ENCODE measurements at places on chromosomes 6 and 20. TPM values are rescaled to one million over a fixed set of nuclear protein-coding genes. Genes with fewer than 3 reads are reported as not detected.

LY6G6F gene
- total RNA-seq = not detected

DNA sequence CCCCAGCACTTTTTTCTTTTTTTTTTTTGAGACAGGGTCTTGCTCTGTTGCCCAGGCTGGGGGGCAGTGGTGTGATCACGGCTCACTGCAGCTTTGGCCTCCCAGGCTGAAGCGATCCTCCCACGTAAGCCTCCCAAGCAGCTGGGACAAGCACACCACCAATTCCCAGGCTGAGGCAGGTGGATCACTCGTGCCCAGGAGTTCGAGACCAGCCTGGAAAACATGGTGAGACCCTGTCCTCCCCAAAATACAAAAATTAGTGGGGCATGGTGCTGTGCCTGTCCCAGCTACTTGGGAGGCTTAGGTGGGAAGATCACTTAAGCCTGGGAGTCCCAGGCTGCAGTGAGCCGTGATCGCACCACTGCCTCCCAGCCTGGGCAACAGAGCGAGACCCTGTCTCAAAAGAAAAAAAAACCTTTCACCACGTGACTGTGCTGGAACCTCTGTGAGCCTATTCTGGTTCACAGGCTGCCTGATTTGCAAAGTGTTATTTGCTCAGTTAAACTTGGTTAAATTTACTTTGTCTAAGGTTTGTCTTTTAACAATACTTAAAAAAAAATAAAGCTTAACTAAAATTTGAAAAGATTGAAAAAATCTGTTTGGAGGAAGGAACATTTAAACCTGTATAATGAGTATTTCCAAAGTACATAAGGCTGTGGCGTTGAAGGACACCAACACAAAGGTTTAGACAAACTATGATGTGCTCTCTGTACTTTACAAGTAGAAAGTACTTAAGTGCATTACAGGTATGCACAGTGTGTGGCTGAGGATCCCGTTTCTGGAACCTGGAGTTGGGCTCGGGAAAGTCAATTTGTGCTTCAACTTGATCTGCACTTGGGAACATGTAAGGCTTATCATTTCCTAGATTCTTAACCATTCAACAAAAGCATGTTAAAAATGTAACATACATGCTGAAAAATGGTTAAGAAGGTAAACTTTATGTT lies 55.0 kb downstream of the PPP1R3G start:
- no peak for DNase-seq

QRSL1 gene
- total RNA-seq = 15.2 TPM

GRCh38 chr6:36913082-36913481 lies 27.3 kb downstream of the C6orf89 start:
- no peak for DNase-seq

GRCh38 chr6:34066772-34067770 lies 78.8 kb downstream of the GRM4 start:
- DNase-seq = no peak

ADTRP gene
- 239 TPM for total RNA-seq

- DNase-seq = no peak
Observed at GRCh38 chr6:126665551-126665950, 325.6 kb downstream of the CENPW start.

EMILIN3 gene
- total RNA-seq = not detected

HEY2 gene
- total RNA-seq = 0.58 TPM

TFAP2C gene
- total RNA-seq = 0.52 TPM

NR2E1 gene
- not detected for total RNA-seq

DNA sequence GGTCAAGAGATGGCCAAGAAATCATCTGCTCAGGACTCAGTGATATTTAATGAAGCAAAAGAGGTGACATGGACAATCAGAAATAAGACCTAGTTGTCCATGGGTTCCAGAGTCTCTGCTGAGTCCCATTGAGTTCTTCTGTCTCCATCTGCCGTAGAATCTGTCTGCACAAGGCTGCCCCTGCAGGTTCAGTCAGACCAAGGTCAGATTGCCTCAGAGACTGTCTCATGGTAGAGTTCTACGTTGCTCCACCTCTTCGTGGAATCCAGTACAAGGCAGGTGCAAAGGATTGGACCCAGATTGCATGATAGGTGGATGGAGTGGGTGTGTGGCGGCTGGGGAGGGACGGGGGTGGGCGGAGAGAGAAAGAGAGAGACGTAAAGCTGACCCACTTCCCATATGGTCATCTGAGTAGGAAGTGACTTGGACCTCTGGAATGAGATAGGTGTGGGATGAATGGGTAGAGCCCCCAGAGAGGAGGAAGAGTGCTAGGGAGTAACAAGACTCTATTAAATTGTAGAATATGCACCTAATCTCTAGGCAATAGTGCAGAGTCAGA lies 75.3 kb downstream of the SOBP start:
- no peak for DNase-seq

DNA sequence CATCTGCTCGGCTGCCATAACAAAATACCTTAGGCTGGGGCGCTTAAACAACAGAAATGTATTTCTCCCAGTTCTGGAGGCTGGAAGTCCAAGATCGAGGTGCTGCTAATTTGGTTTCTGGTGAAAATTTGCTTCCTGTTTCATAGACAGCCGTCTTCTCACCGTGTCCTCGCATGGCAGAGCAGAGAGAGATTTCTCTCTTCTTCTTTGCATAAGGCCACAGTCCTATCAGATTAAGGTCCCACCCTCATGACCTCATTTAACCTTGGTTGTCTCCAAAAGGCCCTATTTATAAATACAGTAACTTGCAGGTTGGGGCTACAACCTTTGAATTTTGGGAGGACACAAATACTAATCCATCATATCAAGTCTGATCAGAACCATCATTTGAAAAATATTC lies 544.3 kb downstream of the KIF16B start:
- no peak for DNase-seq

GRCh38 chr6:107442938-107443607 lies 16.3 kb downstream of the PDSS2 start:
- no peak for DNase-seq

DNA sequence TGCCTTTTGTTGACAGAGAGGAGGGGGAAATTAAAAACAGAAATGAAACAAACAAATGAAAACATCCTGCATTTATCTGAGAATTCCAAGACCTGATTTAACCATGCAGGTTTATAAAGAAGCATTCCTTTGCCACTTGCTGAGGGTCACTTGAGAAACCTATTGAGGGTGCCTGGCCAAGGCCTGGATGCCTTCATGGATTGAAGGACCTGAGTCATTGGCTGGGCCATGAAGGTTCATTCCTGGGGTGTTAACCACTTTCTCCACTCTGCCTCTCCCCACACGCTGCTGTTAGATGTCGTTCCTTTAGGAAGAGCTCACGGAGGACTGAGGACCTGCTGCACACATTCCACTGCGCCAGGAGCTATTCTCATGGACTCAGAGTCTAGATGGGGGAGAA lies 49.7 kb downstream of the DAAM2 start:
- DNase-seq = no peak

TMEM200A gene
- 8.1 TPM for total RNA-seq

DNA sequence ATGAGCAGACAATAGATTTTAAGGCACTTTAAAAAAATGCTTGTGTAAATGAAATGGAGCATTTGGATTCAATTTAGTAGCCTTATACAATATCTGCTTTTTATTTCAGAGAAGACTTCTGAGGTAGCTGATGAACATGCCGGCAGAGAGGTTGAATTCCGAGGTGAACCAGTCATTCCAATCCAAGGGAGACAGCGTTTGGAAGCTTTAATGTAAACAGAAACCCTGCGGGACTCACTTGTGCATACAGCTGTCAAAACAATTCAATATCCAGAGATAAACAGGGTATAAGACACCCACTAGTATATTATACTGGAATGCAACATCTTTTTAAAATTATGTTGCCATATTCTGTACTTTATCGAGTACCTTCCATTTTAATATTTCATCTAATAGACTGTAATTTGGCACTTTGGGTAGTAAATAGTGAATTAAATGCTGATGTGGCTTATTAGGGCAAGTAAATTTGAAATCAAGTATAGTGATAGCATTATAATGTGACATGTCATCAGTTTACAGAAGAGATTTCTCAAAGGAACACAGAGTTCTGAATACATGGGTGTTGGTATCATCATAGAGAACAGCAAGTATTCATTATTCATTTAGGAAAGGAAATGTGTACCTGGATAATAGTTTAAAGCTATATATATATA lies 347.7 kb downstream of the PRKN start:
- no peak for DNase-seq

DNA sequence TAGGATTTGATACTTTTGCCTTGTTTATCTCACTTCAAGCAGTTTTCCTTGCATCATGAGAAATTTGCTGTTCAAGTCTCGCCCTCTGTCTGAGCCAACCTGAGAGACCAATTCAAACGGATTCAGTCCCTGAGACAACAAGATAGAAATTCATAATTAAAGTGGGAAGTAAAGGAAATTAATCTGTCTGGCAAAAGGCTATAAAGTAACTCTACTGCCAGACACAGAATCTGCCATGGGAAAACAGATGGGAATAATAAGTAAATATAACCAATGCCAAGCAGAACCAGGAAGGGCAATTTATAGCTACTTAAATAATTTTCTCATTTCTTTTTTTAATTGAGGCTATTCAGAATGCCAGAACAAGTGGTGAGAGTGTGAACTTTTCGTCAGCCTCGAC lies 239.6 kb downstream of the TFAP2C start:
- DNase-seq = no peak

PBOV1 gene
- total RNA-seq = not detected

TRIM10 gene
- total RNA-seq = 7.8 TPM

CD93 gene
- total RNA-seq = 7.6 TPM

DNA sequence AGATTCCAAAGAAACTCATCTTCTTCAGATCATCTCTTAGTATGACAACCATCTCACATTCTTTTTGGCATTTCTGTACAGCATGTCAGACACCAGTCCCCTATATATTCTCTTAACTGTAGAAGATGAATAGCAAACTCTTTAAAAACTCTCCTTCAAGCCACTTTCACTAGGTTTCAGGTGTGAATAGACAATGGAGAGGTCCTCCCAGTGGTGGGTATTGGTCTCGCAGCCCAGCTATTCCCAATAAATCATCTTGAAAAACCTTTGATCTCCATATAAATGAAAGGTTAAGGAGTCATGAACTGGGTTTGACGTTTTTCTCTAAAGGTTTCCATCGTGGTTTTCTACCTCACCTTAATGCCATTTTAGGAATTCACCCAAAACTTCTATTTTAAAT lies 180.0 kb downstream of the GJA1 start:
- DNase-seq = no peak

Measured in mucosa of descending colon (tissue), 3 donors.